Right atrium auricular region (tissue), 2 donors: ENCODE measurements at places on chromosomes 7 and 10. TPM values are rescaled to one million over a fixed set of nuclear protein-coding genes. Genes with fewer than 3 reads are reported as not detected.
A peak's percentile ranks its signal among the peaks of the same experiment; 100 is the strongest.

- DNase-seq: peak; percentile 89
- no peak overlapping the region for H3K4me3 ChIP-seq
- H3K27me3 ChIP-seq: no peaks in the 10 kb centered on the region
- H3K4me1 ChIP-seq: peaks cover 58% of the 10 kb centered on the region
Observed at GRCh38 chr10:97542169-97543024, 30.2 kb upstream of the ANKRD2 start.

- no peaks in the 10 kb centered on the region for H3K36me3 ChIP-seq
- no peak overlapping the region for H3K4me3 ChIP-seq
- DNase-seq: no peak
- H3K27me3 ChIP-seq: no peaks in the 10 kb centered on the region
- H3K4me1 ChIP-seq: no peaks in the 10 kb centered on the region
Observed at GRCh38 chr10:46525824-46526681, 30.4 kb downstream of the GPRIN2 start.

DNA sequence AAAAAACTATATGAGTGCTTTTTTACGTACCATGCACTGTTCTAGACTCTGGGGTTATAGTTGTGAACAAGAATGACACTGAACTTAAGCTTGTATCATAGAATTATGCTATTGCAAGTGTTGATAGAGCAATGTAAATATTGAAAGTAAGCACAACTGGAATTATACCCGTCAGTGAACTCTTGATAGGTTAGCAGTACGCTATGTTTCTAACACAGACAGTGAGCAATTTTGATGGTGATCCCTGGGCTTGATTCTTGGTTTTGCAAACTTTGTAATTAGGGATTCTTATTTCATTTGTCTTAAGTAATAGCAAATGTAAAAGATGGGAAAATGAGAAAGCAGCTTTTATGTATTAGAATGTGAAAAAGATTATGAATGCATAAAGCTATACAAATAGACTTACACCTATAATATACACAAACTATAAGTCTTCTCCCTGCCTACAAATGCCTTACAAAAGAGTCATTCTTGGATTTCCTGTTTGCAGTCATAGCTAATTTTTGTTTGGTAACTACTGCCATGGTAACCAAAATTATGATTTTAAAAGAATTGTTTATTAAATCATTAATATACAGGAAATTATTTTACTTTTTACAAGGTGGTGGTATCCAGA is 6.7 kb downstream of the TES start:
- no peak for DNase-seq
- H3K4me3 ChIP-seq: no peak overlapping the region
- H3K27me3 ChIP-seq: no peaks in the 10 kb centered on the region
- no peaks in the 10 kb centered on the region for H3K36me3 ChIP-seq

Gene TRIM8
- 106 TPM for total RNA-seq

Gene WNT16
- total RNA-seq: 0.12 TPM

Gene ZNF853
- 13.3 TPM for total RNA-seq

- no peaks in the 10 kb centered on the region for H3K36me3 ChIP-seq
- DNase-seq: no peak
- H3K27me3 ChIP-seq: no peaks in the 10 kb centered on the region
- no peak overlapping the region for H3K4me3 ChIP-seq
- no peaks in the 10 kb centered on the region for H3K4me1 ChIP-seq
Observed at GRCh38 chr10:54094321-54094720, 706.7 kb downstream of the PCDH15 start.

GRCh38 chr10:113261161-113261560 is 291.7 kb upstream of the HABP2 start:
- no peaks in the 10 kb centered on the region for H3K4me1 ChIP-seq
- H3K36me3 ChIP-seq: no peaks in the 10 kb centered on the region
- H3K27me3 ChIP-seq: no peaks in the 10 kb centered on the region

- no peaks in the 10 kb centered on the region for H3K4me1 ChIP-seq
- no peak overlapping the region for H3K4me3 ChIP-seq
- DNase-seq: no peak
- H3K36me3 ChIP-seq: peaks cover 5% of the 10 kb centered on the region
- H3K27me3 ChIP-seq: no peaks in the 10 kb centered on the region
Observed at GRCh38 chr10:59838085-59838789, 68.1 kb downstream of the CCDC6 start.

GRCh38 chr7:84339306-84339705 is 144.7 kb upstream of the SEMA3A start:
- H3K27ac ChIP-seq: no peak overlapping the region
- H3K4me3 ChIP-seq: no peak overlapping the region
- DNase-seq: no peak
- no peaks in the 10 kb centered on the region for H3K27me3 ChIP-seq
- H3K4me1 ChIP-seq: peaks cover 6% of the 10 kb centered on the region

- H3K27me3 ChIP-seq: no peaks in the 10 kb centered on the region
- no peak for DNase-seq
- H3K4me3 ChIP-seq: no peak overlapping the region
- no peaks in the 10 kb centered on the region for H3K4me1 ChIP-seq
- no peak overlapping the region for H3K27ac ChIP-seq
- no peaks in the 10 kb centered on the region for H3K36me3 ChIP-seq
Observed at GRCh38 chr10:69818676-69819239, 17.1 kb downstream of the COL13A1 start.

GRCh38 chr7:73606801-73607691 is 17.3 kb downstream of the MLXIPL start:
- H3K4me1 ChIP-seq: no peaks in the 10 kb centered on the region
- H3K27me3 ChIP-seq: no peaks in the 10 kb centered on the region
- no peak overlapping the region for H3K27ac ChIP-seq
- no peak for DNase-seq
- no peak overlapping the region for H3K4me3 ChIP-seq

DNA sequence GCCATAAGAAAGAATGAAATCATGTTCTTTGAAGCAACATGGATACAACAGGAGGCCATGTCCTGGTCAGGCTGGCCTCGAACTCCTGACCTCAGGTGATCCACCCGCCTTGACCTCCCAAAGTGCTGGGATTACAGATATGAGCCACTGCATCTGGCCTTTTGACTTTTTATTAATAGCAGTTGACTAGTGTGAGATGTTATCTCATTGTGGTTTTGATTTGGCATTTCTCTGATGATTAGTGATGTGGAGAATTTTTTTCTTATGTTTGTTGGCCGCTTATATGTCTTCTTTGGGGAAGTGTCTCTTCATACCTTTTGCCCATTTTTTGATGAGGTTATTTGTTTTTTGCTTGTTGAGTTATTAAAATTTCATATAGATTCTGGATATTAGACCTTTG is 400.9 kb downstream of the SUGCT start:
- DNase-seq: no peak
- no peaks in the 10 kb centered on the region for H3K36me3 ChIP-seq
- H3K27ac ChIP-seq: no peak overlapping the region
- no peaks in the 10 kb centered on the region for H3K4me1 ChIP-seq

GRCh38 chr7:159034988-159035387 is 109.7 kb downstream of the VIPR2 start:
- no peaks in the 10 kb centered on the region for H3K27me3 ChIP-seq
- no peak overlapping the region for H3K27ac ChIP-seq
- no peak overlapping the region for H3K4me3 ChIP-seq
- peaks cover 10% of the 10 kb centered on the region for H3K36me3 ChIP-seq
- H3K4me1 ChIP-seq: no peaks in the 10 kb centered on the region

- no peak for DNase-seq
- H3K27me3 ChIP-seq: no peaks in the 10 kb centered on the region
- no peak overlapping the region for H3K4me3 ChIP-seq
- H3K27ac ChIP-seq: no peak overlapping the region
- H3K4me1 ChIP-seq: peaks cover 12% of the 10 kb centered on the region
Observed at GRCh38 chr10:91891125-91892001, 17.9 kb downstream of the FGFBP3 start.

Gene ASB13
- 10.5 TPM for total RNA-seq

Gene ARPC1A
- total RNA-seq: 108 TPM

DNA sequence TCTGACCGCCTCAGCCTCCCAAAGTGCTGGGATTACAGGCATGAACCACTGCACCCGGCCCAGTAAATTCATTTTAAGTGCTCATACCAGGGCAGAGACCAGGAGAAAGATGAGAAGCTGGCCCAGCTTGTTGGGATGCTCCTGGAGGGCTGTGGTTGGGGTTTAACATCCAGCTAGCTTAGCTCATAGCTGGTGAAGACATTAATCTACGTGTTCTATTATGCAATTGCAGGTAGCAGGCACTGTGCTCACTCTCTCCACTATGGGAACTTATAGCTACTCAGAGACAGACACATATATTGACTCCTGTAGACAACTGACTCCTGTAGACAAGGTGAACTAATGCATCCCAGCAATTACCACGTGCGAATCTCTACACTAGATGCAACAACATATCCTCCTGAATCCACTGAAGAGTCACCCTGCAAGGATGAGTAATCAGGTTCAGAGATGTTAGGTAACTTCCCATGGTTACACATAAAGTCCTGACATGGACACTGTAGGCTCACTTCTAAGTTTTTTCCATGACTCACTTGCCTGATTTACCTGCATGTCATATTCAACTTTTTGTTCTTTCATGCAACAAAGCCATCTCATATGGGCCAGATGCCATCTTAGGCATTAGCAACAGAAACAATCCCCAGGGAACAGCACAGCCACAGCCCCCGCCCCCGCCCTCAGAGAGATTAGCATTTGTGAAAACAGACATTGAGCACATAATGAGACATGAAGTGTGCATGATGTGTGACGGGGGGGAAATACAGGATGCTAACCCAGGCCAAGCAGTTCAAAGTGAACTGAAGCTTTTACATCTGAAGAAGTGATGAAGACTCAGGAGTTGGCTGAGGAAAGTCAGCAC is 37.2 kb downstream of the ERLIN1 start:
- H3K36me3 ChIP-seq: peaks cover 27% of the 10 kb centered on the region
- no peak overlapping the region for H3K27ac ChIP-seq
- DNase-seq: no peak
- no peak overlapping the region for H3K4me3 ChIP-seq
- no peaks in the 10 kb centered on the region for H3K27me3 ChIP-seq

- H3K27me3 ChIP-seq: no peaks in the 10 kb centered on the region
- H3K4me3 ChIP-seq: no peak overlapping the region
Observed at GRCh38 chr7:5701085-5701914, 80.2 kb downstream of the RNF216 start.

- H3K4me3 ChIP-seq: no peak overlapping the region
- H3K27me3 ChIP-seq: no peaks in the 10 kb centered on the region
- no peaks in the 10 kb centered on the region for H3K36me3 ChIP-seq
- H3K27ac ChIP-seq: no peak overlapping the region
- H3K4me1 ChIP-seq: no peaks in the 10 kb centered on the region
- no peak for DNase-seq
Observed at GRCh38 chr10:99276848-99277486, 41.3 kb upstream of the HPSE2 start.

DNA sequence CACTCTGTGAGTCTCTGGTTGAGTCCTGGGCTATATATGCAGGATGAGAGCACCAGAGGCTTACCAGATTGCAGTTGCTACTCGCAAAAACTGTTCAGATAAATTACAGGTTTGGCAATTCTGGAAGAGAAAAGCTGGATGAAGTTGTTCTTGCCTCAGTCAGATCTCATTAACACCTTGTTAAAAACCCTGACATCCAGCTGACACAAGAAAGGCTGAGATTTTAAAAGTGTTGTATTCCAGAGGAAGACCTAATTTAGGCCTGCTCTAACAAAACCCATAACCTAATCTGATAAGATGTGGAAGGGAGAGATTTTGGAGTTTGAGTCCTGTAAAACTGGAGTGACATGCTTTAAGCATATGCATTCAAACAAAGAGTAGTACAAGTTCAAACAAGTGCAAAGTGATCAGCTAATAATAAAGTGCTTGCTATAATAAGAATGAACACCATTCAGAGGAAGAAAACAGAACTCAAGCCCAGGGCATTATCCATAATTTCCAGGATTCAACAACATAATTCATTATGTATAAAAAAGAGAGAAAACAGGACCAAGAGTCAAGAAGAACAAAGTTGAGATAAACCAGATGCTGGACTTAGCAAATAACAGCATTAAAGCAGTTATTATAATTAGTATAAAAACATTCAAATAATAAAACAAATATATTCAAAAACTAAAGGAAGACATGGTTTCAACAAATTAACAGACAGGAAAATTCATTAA is 135.5 kb downstream of the CD36 start:
- H3K27ac ChIP-seq: no peak overlapping the region
- no peak overlapping the region for H3K4me3 ChIP-seq
- no peaks in the 10 kb centered on the region for H3K36me3 ChIP-seq
- DNase-seq: no peak
- H3K27me3 ChIP-seq: no peaks in the 10 kb centered on the region

GRCh38 chr7:16348251-16348650 is 73.1 kb downstream of the CRPPA start:
- H3K27me3 ChIP-seq: no peaks in the 10 kb centered on the region
- H3K27ac ChIP-seq: no peak overlapping the region
- H3K36me3 ChIP-seq: no peaks in the 10 kb centered on the region
- no peak for DNase-seq
- no peak overlapping the region for H3K4me3 ChIP-seq
- H3K4me1 ChIP-seq: no peaks in the 10 kb centered on the region

- H3K27me3 ChIP-seq: no peaks in the 10 kb centered on the region
- DNase-seq: no peak
- no peaks in the 10 kb centered on the region for H3K4me1 ChIP-seq
- H3K36me3 ChIP-seq: no peaks in the 10 kb centered on the region
- no peak overlapping the region for H3K4me3 ChIP-seq
Observed at GRCh38 chr10:118763202-118763988, 8.6 kb upstream of the CACUL1 start.

Gene WDR86
- total RNA-seq: 1.6 TPM

GRCh38 chr7:43764039-43764761 is 5.7 kb downstream of the BLVRA start:
- peak overlapping the region; percentile 3 for H3K27ac ChIP-seq
- no peak overlapping the region for H3K4me3 ChIP-seq
- no peaks in the 10 kb centered on the region for H3K4me1 ChIP-seq
- DNase-seq: no peak
- no peaks in the 10 kb centered on the region for H3K27me3 ChIP-seq

DNA sequence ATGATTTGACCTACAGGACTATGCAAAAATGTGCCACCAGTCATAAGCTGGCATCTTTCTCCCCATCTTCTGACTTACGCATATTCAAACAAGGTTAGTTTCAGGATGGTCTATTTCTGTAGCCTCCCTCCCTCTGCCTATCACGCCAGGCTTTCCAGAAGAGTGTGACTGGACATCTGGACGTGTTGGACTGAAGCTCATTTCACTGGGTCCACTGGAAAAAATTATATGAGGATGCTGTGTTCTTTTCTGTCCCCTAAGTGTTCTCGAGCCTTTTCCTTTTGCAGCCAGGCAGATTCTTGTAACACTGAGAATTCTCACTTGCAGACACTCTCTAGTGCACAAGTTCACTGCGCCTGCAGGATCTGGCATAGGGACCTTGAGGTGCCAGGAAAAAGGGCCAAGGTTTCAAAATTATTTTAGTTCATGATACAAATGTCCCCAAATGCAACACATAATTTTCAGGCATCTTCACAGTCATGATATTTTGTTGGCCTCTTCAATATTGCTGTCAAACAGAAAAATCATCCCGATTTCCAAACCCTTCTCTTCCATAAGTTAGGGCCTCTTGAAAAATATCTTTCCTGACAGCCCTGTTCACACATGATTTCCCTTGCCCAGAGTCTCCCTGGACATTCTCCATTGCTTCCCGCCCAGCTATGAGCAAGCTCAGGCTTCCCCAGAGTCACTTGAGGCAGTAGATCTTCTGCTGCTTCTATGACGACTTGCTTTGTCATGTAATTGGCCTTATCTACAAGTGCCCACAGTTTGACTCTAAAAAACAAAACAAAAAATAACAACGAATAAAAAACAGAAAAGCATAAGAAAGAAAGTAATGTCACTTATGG is 170.4 kb downstream of the BMPER start:
- H3K4me1 ChIP-seq: no peaks in the 10 kb centered on the region
- no peaks in the 10 kb centered on the region for H3K27me3 ChIP-seq
- no peak for DNase-seq
- no peaks in the 10 kb centered on the region for H3K36me3 ChIP-seq
